ENCODE measurements at places on chromosomes 2 and 18. TPM values are rescaled to one million over a fixed set of nuclear protein-coding genes. Genes with fewer than 3 reads are reported as not detected.

TIA1 gene
- 136 TPM for total RNA-seq

PPP1R1C gene
- 0.89 TPM for total RNA-seq

RGPD8 gene
- 4.6 TPM for total RNA-seq

DNA sequence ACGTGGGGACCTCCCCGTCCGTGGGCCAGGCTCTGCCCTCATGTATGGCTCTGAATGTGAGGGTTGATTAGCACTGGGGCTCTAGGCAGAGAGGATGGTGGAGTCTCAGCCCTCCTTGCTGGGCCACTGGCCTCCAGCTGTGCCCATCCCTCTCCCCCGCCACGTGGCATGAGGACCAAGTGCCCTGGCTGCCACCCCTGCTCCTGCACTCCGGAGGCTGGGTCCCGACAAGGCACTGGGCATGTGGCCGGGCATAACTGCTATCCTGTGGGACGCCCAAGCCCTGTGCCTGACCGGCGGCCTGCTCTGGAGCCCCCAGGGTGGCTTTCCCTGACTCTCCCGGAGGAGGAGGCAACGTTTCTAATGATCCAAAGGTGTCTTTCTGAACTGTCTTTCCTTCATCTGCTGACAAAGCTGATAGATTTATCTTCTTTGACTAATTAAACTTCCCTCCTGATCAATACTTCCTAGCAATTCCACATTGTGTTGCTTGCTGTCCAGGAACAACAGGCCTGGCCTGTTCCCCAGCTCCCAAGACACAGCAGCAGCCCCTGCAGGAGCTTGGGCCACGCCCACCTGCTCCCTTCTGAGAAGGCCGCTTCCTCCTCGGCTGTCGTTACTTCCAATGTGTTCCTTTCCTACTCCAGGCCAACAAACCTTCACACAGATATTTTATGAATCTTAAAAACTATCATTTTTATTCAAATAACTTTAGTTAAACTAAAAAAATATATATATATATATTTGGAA, 132.0 kb downstream of the SNTG2 start:
- peak; percentile 78 for DNase-seq

DNA sequence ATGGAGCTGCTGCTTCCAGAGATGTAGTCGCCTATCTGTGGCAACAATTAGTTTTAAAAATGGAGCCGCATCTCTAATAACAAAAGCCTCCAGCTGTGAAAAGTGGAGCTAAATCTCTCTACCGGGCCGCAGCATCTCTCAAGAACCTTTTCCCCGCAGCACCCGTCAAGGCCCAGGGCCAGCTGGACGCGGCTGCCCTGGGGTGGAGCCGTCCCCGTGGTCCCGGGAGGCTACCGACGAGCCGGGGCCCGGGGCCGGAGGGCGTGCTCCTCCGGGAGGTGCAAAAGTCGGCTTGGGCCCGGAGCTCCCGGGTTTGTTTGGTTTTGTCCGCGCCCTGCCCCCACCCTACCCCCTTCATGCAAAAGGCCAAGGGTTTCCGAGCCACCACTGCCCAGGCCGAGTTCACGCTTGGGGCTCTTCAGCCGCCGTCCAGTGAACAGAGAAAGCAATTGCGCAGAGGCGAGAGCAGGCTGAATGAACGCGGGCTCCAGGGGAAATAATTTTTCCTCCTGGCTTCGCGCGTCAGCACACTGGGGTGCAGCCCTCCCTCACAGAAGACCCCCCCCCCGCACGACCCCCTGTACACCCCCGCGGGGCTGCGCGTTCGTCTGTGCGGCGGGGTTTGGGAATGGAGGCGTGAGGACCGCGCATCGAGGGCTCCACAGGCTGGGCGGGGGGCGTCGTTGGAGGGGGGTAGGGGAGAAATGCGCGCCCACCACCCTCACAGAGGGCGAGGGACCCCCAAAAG, 557 bp upstream of the GREB1L start:
- peak; percentile 83 for DNase-seq
